ENCODE measurements at places on chromosomes 16 and 17.
A peak's percentile ranks its signal among the peaks of the same experiment; 100 is the strongest.

GRCh38 chr17:73465130-73465952 lies 153.5 kb upstream of the CDC42EP4 start:
- DNase-seq, result no peak

DNA sequence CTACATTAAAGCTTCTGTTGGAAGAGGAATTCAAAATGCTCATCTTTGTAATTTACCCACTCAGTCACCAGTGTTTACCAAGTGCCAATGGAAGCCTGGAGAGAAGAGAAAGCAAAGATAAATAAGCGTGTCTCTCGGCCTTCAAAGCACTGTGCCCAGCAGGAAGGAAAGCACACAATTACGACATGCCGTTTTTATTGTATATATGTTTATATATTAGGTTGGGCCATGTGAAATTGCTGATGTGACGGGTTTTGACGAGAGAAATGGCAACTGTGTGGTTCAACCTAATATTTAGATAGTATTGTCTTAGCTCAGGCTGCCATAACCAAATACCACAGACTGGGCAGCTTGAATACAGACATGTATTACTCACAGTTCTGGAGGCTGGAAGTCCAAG lies 79.3 kb upstream of the HSBP1 start:
- DNase-seq, result no peak

GRCh38 chr17:72390675-72391508 lies 270.1 kb downstream of the SOX9 start:
- DNase-seq, result no peak

GRCh38 chr16:68951991-68952877 lies 108.9 kb downstream of the TANGO6 start:
- DNase-seq, result no peak

GRCh38 chr17:81245665-81246342 lies 6.7 kb downstream of the NDUFAF8 start:
- DNase-seq, result no peak

- DNase-seq, result no peak
Measured at GRCh38 chr16:54324716-54325115, 38.1 kb upstream of the IRX3 start.

GRCh38 chr17:67500261-67500660 lies 123.2 kb downstream of the PITPNC1 start:
- no peak for DNase-seq

DNA sequence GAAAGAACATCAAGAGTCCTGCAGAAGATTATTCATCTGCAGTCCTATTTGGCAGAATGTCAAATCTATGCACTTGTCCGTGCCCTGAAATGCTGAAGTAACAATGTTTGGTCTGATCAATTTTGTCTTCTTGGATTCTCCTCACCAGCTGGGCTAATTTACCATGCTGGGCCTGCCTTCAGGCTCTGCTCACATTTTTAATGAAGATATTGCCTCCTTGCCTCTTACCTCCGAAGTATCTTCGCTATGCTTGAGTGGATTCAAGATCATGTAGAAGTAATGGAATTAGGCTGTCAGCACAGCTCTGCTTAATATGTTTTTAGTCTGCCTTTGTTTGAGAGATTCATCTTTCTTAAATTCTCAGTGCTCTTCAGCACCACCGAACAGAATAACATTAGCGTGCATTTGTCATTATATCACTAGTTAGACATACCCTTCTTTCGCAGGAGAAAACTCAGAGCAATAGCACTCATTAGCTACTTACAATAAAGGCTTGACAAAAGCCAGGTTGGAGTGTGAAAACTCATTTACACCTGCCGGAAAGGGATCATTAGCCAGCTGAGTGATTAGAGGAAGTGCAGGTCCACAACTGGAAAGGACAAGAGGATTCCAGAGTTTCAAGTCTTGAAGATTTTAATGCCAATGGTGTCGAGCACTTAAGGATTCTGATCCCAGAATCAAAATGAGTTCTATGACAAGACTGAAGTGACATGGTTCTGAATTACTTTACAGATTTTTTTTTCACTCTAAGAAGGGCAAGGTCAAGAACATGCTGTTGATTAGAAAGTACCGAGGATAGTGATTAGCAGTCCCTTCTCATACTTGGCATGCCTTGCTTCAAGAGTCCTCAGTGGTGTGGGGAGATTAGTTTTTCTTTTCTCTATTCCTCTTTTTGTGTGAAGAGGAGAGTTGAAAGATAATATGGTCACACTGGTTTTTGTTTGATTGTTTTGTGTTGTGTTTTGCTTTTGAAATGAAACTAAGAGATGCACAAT lies 405.6 kb upstream of the TOM1L1 start:
- no peak for DNase-seq

GRCh38 chr16:67872131-67872630 lies 671 bp upstream of the EDC4 start:
- DNase-seq, result no peak

- DNase-seq, result peak; percentile 79
Measured at GRCh38 chr16:67672739-67673662, 6.4 kb downstream of the C16orf86 start.

DNA sequence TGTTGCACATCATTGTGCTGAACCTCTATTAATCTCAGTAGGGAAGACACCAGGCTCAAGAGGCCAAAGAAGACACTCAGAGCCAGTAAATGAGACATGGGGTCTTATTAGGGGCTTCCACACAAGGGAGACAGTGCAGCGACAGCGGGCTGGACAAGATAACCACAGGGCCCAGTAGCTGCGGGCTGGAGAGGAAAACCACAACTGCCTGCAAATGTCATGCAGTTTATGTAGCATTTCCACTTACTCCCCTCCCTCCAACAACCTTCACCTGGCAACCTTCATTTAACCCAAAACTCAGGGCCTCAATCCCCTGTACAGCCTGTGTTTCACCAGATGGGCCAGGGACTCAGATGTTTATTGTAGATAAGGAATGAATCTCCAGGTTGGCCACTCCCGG lies 185.6 kb downstream of the UTP18 start:
- no peak for DNase-seq
